Cardiac septum (tissue), 1 donor: ENCODE measurements at places on chromosomes 12 and 14. TPM values are rescaled to one million over a fixed set of nuclear protein-coding genes. Genes with fewer than 3 reads are reported as not detected.

The STAB2 gene
- total RNA-seq: 0.75 TPM

GRCh38 chr14:77467801-77468200, 9.9 kb downstream of the AHSA1 start:
- no peak for DNase-seq

DNA sequence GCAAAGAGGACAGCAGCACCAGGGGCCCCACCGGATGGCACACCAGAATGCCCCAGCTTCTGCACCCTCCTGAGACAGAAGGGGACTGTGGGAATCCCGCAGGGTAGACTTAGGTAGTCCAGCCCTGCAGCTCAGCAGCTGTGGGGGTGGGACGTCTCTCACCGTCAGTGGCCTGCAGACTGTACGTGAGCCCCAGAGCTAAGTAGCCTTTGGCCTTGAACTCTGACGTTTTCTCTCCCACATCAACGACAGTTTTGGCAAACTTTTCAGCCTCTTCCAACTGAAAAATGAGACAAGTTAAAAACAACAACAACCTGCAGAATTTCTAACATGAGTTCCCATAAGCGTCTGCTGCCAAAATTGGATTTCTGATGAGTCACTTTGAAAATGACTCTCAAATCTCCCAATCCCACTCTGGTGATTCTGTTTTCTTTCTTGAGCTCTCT, 161.4 kb downstream of the TTC7B start:
- no peak for DNase-seq

DNA sequence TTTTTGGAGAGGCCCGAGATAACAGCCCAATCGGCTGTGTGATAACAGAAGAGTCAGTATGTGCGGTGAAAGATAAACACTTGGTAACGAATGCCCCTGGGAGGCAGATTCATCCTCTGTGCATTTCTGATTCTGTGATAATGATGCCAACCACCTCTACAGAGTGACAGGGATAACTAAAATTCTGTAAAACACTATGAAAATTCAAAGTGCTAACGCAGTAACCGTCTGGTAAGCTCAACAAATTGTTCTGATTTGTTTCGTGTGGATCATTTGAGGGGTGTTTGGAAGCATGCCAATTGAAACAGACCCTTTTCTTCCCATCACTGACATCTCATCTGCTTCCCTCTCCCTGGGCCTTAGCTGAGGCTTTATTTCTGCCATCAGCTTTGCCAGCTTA, 76.3 kb downstream of the ESR2 start:
- no peak for DNase-seq

The C12orf56 gene
- total RNA-seq: not detected

DNA sequence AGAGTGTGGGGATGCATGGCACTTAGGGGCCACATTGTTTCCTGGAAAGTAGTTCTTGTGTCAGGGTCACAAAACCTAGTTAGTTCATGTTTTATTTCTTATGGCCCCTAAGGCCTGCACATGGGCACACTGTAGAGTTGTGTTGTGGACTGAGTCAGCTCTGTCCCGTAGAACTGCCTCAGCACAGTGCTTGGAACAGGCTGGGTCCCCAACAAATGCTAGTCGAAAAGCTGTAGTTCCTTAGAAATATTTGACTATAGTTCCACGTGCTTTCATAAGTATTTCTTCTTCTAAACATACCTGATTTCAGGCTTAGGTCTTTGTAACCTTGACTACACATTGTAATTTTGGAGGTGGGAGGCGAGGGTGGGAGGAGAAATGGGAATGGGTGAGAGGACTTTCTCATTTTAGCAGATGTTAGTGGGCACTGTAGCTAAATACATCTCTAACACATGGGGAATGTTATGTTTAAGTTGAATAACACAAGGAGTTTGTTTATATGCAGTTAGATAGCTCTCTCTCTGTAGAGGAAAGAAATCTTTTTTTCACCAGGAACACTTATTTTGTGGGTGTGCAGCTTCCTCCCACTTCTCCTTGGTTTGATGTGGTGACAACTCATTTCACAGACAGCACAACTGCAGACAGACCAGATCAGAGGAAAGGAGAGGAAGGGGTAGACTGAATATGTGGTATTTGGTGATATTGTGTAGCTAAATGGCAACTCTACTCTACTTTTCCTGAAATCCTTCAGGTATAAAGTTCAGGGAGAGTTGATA, 39.5 kb upstream of the DACT1 start:
- no peak for DNase-seq

GRCh38 chr12:98194591-98194990, 320.8 kb upstream of the TMPO start:
- DNase-seq: no peak

- peak; percentile 35 for DNase-seq
Observed at GRCh38 chr12:124130691-124131591, 157.9 kb downstream of the ZNF664 start.

DNA sequence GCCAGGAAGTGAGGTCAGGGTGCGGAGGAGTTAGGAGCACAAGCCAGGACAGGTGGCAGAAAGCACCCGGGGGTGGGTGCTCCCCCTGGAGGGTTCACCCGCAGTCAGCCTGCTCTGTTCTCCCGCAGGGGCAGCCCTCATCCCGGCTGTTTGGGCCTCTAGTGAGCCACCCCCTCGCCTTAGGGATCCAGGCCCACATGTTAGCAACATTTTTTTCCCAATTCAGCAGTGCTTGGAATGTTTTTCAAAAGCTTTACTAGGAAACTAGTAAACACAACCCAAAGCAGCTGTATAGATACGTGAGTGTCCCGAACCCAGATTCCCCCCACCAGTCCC, 28.5 kb upstream of the NXPH4 start:
- DNase-seq: no peak

The CLEC1B gene
- not detected for total RNA-seq

- DNase-seq: no peak
Observed at GRCh38 chr12:10027311-10027710, 3.2 kb upstream of the CLEC9A start.

The BMAL2 gene
- total RNA-seq: 8.9 TPM

DNA sequence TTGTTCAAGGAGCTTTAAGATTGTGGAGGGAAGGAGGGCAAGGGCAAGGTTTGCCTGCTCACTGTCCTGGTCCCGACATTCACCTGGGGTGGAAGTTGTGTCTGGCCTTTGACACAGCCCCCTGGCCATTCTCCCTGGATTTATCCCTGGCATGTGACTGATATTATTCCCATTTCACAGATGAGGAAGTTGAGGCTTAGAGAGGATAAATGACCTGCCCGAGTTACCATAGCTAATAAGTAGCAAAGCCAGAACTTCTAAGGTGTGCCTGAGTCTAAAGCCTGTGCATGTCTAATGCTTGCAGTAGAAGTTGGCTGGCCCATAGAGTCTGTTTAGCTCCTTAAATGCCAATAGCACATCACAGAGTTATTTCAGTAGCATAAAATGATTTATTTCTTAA, 720 bp upstream of the FGF6 start:
- DNase-seq: no peak

DNA sequence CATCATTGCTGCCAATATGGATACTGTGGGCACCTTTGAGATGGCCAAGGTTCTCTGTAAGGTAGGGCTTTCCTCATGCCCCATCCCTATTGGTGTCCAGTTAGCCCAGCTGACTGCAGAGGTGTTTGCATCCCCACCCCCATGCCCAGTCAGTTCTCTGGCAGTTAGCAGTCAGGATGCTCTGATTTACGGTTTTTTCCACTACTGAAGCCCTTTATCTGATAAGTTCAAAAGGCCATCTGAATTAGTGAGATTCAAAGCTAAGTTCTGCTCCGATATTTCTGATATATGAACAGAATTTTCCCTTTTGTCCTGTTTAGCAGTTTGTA, 773 bp downstream of the GMPR2 start:
- DNase-seq: no peak

The GRIP1 gene
- 0.81 TPM for total RNA-seq

DNA sequence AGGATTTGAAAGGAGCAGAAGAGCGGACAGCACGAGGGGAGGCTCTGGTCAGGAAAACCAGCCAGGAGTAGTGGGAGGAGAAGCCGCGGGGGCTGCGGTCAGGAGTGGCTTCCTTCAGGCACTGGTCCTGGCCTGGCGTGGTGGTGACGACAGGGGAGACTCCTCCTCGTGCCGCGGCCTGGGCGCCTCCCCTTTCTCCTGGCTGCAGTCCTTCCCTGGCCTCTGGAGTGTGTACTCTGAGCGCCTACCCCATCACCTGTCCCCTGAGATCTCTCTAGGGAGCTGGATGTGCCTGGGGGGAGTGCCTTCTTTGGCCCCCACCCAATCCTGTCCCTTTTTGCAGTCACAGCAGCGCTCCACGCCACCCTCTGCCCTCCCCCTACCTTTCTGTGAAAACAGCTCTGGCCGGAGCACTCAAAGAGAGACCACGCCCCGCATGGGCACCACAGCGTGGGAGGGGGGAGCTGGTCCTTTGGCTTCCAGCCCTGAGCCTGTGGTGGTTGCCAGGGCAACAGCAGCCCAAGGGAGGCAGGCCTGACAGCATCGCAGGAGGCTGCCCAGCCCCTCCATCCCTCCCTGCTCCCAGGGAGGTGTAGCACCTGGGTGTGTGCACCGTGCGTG, 125.9 kb downstream of the CALM1 start:
- no peak for DNase-seq

DNA sequence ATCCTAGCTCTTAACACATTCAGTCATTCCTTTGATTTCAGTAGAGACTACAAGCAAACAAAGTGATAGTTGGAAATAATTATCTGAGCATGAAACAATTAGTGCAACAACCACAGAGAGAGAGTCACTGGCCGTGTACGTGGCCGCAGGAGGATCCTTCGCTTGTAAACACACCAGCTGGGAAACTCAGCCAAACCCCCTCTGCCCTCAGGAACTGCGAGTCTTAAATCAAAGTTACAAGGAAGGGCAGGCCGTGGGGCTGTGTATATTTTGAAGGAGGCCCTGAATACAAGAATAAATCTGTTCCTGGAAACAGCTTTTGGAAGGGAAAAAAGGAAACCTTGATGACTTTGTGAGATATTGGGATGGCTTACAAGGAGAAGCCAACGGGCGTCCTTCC, 164.5 kb downstream of the ANO2 start:
- no peak for DNase-seq

The SVOP gene
- total RNA-seq: 1.9 TPM

The PTPN6 gene
- 7.0 TPM for total RNA-seq

DNA sequence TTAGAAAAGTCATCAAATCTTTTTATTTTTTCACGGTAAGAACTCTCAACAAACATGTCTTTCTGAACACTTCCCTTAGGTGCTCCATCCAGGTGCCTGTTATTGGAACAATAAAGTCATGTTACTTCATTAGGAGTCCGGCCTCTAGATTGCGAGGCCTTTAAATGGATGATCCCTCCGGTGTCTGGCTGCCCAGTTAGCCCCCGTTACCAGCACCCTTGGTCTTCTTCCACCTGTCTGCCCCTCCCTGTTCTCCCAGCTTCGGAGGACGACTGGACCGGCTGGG, 593 bp upstream of the PA2G4 start:
- no peak for DNase-seq

The LRRC9 gene
- 0.24 TPM for total RNA-seq

DNA sequence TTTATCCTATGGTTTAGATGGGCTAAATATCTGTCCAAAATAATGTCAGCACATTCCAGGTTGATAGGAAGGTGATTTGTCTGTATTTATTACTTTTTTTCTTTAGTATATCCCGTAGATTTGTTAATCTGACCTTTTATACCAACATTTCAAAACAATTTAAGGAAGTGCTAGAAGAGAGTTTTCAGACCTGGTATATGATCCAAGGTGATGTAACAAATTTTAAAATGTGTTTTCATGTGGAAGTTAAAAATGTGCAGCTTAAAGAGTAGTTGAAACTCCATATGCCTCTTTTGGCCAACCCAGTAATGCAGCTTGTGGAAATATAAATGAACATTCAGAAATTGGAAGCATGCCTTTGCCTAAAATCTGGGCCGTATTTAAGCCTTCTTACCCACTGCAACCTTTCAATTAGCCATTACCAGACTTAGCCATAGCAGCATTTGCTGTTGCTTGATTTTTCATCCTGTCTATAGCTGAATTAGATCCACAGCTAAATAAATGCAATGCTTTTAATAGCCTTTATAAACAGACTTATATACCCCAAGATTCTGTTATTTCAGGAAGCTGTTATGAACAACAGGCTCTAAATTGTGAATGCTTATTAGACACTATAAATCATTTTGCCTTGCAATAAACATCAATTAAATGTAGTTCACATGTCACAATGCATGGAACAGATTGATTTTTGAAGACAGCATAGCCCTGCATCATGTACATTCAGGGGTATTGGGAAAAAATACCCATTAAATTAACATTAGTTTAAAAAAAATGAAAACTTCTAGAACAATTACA, 271.2 kb downstream of the PDZRN4 start:
- DNase-seq: no peak

DNA sequence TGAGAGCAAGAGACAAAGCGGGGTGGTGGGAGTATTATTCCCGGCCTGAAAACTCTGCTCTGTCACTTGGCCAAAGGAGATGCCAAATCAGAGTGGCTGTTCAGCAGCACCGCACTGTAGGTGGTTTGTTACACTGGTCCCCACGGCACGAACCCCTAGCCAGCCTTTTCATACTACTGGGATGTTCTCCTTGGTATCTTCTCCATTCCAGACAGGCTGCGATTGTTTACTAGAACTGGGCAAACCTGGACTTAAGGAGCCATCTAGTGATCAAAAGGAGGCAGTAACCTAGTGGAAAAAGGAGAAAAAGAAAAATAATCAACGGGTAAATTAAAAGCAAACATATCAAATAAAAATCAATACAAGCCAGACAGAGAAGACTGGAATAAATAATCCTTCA, 58.9 kb upstream of the TMTC2 start:
- DNase-seq: no peak

The SLC5A8 gene
- not detected for total RNA-seq

- no peak for DNase-seq
Observed at GRCh38 chr12:28390761-28391385, 200.6 kb downstream of the CCDC91 start.

DNA sequence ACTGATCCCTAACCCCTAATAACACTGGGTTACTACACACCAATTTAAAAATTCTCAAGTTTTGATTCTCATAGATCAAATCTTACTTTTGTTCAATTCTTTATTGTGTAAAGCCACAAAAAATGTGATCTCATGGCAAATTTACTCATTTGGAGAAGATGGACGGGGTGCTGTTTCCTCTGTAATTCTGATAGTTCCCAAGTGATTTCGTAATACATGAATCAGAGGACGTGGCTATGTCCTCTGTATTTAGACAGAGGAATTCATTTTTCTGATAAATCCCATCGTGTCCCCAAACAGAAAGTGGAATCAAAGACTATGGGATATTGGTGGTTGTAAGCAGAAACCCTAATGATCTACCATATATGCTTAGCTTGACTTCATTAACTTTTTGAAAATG, 76.6 kb upstream of the GNG2 start:
- DNase-seq: no peak

- no peak for DNase-seq
Observed at GRCh38 chr12:113007166-113007565, 28.8 kb downstream of the OAS2 start.

- no peak for DNase-seq
Observed at GRCh38 chr12:946212-946611, 3.3 kb downstream of the RAD52 start.

The SSTR1 gene
- total RNA-seq: 0.59 TPM

GRCh38 chr12:26212988-26213387, 17.6 kb downstream of the SSPN start:
- no peak for DNase-seq

The DPPA3 gene
- total RNA-seq: not detected

The TM9SF1 gene
- total RNA-seq: 19.1 TPM

The GUCY2C gene
- total RNA-seq: not detected
